H7 (cell line): ENCODE measurements at places on chromosomes 1 and 21. TPM values are rescaled to one million over a fixed set of nuclear protein-coding genes. Genes with fewer than 3 reads are reported as not detected.

DNA sequence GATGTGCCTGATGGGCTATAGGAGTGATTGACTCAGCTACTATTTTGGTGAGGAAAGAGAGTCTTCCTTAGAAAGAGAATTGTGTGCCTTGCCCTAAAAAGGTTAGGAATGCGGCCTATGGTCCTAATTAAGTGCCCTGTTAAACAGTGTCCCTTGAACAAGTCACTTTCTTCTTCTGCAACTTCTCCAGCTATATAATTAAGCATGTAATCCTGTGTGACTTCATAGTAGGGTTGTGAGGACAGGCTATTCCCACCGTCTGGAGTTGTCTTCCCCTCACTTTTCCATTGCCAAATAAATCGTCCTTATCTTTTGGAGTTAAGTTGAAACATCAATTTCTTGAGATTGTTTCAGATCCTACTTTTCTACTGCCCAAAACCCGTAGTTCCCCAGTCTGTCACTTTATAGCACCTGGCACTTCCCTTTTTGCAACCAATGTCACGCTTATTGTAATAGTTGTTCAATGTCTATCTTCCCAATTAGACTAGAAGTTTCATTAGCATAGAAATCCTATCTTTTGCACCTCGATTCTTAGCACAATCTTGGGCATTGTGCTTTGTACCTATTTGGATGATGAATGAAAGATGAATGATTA is 27.6 kb upstream of the SLC16A1 start:
- no peak for DNase-seq

The BMP8A gene
- total RNA-seq: 0.07 and 0.81 TPM in 2 replicates

DNA sequence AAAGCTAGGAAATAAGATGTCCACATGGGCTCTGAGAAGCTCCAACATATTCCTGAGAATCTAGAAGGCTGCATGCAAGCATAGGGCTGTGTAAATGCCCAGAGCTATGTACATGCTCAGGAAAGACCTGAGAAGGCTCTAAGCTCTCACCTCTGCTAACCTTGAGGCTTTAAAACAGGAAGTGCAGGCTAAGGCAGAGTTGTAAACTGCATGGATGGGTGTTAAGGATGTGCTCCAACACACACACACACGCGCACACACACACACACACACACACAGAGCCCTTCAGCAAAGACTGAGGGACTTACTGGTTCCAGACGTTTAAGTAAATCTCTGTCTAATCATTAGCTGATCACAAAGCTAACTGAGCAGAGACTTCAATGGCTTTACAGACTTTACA is 162.9 kb downstream of the TRABD2B start:
- no peak for DNase-seq

The LCE3D gene
- total RNA-seq: not detected in 2 replicates

GRCh38 chr1:156477526-156478249 is 22.9 kb downstream of the MEF2D start:
- no peak for DNase-seq

The NBPF6 gene
- not detected in 2 replicates for total RNA-seq

GRCh38 chr1:30905916-30906620 is 2.5 kb downstream of the SDC3 start:
- peak; percentile 34 for DNase-seq

The C1orf141 gene
- total RNA-seq: not detected in 2 replicates

DNA sequence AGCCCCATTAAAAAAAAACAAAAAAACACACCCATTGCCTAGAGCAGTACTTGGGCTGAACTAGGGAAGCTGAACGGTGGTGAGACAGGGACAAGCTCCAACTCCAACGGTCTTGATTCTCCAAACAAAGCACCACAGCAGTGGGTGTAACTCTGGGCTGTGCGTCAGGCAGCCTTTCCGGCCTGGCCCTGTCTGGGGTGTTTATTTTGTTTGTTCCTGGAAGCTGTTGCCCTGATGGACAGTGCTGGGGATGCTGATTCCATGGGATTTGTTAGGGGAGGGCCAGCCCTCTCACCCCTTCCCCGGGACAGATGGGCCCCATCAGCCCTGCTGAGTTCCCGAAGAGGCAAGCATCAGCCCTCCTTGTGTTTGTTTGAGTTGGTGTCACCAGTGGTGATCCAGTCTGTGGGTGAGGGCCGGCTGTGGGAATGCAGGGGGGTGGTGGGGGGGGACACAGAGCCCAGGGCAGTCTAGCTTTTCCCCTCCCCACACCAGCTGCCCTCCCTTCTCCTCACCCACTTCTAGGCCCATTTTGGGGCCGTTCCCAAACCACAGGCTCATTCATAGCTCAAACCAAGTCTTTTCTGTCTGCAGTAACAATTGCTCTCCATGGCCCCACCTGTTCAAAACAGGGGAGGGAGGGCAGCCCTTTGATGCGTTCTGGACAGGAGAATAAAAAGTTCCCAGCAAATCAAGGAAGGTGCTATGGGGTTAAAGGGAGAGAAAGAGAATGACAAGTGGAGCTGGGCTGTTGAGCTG is 4.5 kb downstream of the WNT2B start:
- no peak for DNase-seq

The SYPL2 gene
- 1.1 and 4.4 TPM in 2 replicates for total RNA-seq

The CA6 gene
- total RNA-seq: not detected in 2 replicates

DNA sequence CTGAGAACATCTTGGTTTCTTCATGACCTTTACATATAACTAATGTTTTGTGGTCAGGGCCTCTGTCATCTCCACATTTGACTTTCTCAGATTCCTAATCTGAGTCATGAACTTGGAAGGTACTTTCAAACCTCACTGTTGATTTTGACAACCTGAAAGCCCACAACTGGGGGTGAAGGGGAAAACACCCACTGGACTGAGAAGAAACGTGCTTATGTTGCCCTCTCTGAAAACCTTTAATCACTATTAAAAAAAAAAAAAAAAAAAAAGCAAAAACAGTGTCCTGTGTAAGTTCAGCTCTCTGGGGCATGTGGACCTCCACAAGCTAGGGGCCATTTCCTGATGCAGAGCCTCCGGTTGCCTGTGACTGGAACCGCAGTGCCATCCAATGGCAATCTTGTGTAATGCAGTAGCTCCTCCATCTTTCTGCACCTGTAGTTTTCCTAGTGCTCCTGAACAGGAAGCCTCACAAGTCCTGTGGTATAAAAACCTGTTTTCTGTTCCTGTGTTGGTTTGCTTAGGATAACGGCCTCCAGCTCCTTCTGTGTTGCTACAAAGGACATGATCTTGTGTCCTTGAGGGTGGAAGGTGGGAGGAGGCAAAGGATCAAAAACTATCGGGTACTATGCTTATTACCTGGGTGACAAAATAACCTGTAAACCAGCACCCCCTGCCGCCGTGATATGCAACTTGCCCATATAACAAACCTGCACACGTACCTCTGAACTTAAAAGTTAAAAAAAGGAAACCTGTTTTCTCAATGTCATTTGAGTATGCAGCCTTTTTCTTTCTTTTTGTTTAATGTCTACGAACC is 124.5 kb downstream of the ZNF648 start:
- DNase-seq: peak; percentile 68

- peak; percentile 71 for DNase-seq
Measured at GRCh38 chr21:45300786-45301520, 13.3 kb upstream of the POFUT2 start.

The DNAI4 gene
- 1.6 and 3.8 TPM in 2 replicates for total RNA-seq

The C1orf56 gene
- total RNA-seq: 4.7 and 5.9 TPM in 2 replicates

GRCh38 chr1:176096015-176096414 is 111.1 kb downstream of the COP1 start:
- DNase-seq: no peak

GRCh38 chr1:182080040-182080439 is 18.5 kb upstream of the ZNF648 start:
- DNase-seq: no peak

GRCh38 chr1:46094471-46095005 is 37.9 kb downstream of the PIK3R3 start:
- DNase-seq: no peak

DNA sequence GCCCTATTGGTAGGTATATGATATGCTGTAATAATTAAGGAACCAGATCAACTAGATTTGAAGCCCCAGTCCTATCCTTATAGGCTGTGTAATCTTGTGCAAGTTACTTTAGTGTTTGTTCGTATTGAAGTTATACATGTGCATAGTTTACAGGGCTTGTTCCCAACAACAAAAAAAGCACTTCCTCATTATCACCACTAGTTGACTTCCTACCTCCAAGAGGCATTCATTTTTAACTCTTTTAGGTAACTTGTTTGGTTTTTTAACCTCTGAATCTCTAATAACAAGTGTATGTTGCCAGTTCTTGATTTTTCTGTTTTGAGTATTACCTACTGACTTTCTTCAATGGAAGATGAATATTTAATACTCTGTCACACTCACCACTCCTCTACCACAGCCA is 71.9 kb downstream of the ST3GAL3 start:
- DNase-seq: no peak

DNA sequence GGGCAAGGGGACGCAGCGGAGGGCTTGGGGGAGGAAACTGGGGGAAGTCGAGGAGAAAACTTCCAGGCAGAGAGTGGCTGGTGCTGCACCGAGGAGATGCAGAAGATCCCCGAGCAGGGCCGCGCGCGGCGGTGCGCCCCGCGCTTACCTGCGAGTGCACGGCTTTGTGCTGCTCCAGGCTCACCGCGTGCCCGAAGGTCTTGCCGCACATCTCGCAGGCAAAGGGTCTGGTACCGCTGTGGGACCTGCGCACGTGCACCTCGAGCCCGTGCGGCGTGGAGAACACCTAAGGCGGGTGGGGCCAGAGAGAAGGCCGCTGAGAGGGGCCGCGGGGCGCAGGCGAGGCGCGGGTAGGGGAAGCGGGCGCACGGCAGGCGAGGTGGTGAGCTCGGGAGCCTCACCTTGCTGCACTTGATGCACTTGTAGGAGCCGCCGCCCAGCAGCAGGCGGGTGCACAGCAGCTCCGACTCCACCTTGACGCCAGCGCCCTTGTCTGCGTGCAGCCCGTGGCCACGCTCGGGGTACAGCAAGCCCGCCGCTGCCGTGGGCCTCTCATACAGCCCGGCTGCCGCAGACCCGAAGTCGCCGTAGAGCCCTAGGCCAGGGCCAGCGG is 6.4 kb downstream of the GFI1 start:
- peak; percentile 74 for DNase-seq

- no peak for DNase-seq
Measured at GRCh38 chr1:16161717-16162116, 5.8 kb upstream of the EPHA2 start.

The ELF3 gene
- 3.6 and 6.9 TPM in 2 replicates for total RNA-seq

The SPATA1 gene
- total RNA-seq: 1.8 and 3.2 TPM in 2 replicates

DNA sequence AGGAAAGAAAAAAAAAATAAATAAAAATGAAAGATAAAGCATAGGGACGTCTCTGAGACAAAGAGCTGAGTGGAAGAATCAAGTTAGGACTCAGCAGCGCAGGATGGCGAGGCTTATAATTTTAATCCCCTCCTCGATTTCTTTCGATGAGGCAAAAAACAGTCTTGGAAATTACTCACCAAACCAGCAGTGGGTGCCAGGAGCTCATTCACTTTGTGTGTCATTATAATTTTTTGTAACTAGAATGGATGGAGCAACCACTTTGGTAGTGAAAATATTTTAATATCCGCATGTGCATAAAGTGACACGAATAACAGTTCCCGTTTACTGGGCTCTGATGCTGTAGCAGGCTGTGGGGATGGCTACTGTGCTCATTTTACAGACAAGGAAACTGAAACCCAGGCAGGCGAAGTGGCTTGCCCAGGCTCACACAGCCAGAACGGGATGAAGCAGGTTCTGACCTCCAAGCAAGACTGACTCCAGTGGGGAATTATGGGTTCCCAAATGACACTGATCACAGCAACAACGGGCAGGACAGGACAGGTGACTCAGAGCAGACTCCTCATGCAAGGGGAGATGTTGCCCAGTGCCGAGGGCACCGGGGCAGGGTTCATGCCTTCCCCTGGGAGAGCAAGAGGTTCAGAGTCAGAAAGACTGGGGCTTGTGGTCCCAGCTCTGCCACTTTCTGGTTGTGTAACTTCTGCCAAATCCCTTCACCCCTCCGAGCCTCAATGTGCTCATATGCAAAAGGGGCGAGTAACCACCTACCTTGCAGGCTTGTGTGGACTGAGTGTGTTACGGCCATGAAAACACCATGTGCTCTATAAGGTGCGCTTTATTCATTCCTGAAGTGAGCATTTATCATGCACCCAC is 63.6 kb downstream of the RUNX3 start:
- DNase-seq: peak; percentile 18
